ENCODE measurements at places on chromosomes 7 and 10.

DNA sequence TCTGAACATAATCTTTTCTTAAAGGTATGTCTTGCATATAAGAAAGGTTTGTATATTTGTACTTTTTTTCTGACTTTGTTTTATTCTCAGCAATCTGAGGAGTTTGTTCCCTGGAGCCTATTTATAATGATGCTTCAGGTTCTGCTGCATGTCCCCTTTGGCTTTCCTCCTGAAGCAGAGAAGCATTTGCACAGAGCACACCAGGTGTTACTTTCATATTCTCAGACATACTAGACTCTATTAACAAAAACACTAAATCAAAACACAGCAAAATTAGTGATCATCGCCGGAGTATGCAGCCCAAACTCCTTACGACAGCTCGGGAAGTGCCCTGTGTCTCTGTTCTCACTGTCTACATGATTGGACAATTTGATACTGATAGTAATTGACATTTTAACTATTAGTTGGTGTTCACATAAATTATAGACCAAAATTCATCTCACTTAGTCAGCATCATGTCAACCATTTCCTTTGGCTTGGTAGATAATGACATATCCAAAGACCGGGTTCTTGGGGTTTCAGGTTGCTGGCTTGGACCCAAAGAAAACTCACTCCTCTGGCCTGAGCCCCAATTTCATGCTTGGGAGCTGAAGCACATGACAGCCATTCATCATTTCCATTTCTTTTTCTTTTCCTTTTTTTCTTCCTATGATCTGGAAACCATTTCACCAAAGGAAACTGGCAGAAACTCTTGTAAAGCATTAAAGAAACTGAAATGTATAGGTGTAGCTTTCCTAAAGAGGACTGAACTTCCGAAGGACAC is 400.1 kb upstream of the NRP1 start:
- DNase-seq: peak; percentile 67

- no peak for DNase-seq
These were observed 97.2 kb downstream of the GLRX3 start for GRCh38 chr10:130233426-130233825.

- no peak for DNase-seq
These were observed 1.6 kb upstream of the LYZL2 start for GRCh38 chr10:30631188-30631587.

- DNase-seq: no peak
These were observed 220.6 kb downstream of the ADRA2A start for GRCh38 chr10:111297351-111297848.

DNA sequence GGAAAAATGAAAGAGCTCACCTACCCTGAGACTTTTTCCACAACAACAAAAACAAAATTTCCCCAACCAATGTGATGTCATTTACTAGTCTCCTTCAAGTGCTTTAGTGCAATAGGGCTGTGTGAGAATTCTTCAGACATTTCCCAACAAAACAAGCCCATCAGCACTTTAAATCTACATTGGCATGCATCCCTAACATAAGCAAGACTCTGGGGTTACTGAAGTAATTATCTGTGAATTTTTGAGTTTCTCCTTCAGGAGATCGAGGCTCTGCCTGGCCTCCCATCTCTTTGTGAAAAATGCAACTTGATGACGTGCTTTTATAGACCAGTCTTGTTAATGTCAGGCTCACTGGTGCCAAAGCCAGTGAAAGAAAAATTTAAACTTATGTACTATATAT is 255.6 kb downstream of the GFRA1 start:
- no peak for DNase-seq

DNA sequence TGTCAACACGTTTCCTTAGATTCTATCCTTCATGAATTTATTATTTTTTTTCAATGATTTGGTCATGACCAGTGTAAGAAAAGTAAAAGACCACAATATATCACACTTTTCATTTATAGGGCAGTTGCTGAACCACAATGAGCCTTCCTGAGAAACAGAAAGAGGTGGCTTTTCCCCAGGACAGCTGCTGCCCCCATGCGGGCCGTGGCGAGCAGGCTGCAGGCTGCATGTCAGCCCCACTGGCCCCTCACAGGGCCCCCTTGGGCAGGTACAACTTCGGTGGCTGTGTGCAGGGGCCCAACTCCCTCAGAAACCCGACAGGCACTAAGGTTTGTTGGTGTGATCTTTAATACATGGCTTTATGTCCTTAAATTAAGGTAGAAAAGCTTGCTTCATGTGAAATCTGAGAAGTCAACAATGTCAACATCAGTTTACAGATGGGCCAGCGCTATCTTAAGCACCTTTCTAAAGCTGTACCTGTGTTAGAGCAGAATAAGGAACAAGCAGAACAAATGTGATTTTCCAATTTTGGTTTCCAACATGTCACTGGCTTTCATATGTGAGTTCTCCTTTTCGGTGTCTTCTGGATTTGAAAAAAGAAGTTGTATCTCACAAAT is 10.6 kb downstream of the BEND7 start:
- no peak for DNase-seq

GRCh38 chr10:88624840-88625239 is 38.3 kb downstream of the LIPJ start:
- DNase-seq: no peak

DNA sequence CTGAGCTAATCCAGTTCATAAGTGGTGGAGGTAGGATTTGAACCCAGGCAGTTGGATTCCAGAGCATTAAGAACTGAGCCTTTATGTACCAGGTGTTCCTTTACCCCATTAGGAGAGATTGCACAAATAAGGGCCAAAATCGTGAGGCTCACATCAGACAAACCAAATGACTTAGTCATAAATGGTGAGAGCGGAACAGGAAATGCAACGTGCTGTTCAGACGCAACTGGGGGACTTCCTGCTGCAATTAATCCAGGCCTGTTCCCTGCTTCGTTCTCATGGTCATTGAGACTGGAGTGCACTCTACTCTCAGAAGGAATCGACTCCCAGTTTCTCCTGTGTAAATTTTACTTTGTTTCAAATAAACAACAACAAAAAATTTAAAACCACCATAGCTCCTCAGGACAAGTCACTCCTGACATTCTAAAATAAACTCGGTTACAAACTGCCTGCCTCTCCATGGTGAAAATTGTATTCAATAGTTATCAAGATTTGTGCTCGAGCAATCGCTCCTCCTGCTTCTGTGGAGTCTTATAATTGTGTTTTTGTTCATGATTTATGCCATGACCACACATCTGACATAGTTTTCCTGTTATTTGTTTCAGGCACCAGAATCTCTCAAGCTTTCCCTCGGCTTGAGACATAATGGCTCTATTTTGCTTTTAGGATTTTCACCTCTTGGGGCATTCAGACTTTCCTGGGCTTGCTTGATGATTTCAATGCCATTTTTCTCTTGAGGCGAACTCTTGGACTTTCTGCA is 115.3 kb upstream of the BMPER start:
- no peak for DNase-seq

DNA sequence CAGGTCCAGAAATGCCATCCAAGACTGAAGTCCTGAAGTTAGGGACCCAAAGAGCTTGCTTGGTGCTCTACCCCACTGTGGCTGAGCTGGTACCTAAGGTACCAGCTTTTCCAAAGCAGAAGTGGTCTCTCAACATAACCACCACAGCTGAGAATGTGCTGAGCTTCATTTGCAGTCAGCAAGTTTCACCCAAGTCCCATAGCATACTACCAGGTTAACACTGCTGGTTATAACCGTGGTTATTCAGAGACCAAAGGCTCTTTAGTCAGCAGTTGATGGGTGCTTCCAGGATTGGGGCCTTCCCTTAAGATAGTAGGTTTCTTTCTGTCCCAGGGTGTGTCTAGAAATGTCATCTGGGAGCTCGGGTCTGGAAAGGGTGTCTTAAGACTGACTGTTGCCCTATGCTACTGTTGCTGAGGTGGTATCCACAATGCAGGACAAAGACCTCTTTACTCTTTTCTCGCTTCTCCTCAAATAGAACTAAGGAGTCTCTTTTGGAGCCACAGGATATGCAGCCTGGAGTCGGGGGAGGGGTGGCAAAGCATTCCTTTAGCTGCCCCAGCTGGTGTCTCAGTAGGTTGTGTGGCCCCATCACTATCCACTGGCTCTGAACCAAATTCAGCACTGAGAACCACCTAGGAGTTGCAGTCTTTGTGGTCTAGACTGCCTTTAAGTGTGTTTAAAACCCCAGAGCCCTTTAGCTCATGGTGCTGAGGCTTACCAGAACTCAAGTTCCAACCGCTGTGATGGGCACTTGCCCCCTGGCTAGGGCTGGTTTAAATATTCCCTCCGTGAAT is 354.9 kb upstream of the SEMA3C start:
- peak; percentile 13 for DNase-seq

DNA sequence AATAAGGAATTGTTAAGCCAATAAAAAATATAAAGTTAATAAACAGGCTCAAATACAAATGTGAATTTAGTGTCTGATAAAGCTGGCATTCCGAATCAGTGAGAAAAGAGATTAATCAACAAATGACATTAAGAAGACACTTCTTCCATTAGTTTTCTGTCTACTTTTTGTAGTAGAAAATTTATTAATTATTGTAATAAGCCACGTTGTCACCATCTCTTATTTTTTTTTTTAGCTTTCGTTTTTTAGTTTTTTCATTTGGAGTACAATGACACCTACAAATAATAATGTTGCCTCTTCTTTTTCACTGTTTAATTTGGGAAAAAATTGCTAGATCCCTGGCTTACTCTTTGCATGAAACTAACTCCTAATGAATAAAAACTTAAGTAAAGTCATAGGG is 46.8 kb upstream of the STEAP1B start:
- no peak for DNase-seq

Measured in MM.1S (cell line).